ENCODE measurements at places on chromosomes 13 and 19.

GRCh38 chr19:53388168-53388567 lies 6.8 kb upstream of the ZNF765 start:
- no peak for DNase-seq

DNA sequence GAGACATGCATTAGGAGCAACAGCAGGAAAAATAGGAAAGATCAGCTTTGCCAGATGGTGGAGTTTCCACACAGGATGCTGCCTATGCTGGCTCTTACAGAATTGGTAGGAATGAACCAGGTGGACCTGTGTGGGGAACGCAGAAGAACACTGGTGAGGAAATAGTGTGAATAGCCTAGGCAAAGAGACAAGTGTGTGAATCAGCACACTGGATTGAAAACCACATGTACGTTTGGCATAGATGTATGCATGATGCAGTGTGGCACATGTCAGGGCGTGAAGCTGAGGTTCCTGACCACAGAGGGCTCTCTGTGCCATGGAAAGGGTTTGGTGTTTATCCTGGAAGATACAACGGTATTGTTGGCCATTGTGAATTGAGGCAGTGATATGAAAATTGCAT lies 156.5 kb upstream of the SLC10A2 start:
- DNase-seq: no peak

DNA sequence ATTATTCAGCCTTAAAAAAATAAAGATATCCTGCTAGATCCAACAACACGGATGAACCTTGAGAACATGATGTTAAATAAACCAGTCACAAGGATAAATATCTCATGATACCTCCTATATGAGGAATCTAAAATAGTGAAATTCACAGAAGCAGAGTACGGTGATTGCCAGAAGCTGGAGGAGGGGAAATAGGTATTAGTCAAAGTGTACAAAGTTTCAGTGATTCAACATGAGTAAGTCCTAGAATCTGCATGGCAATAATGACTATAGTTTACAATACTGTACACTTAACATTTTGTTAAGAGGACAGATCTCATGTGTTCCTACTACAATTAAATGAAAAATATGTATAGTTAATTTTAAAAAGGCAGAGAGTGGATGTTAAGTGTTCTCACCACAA lies 206.6 kb upstream of the SLC10A2 start:
- no peak for DNase-seq

- no peak for DNase-seq
These were observed 54.6 kb downstream of the TRPM4 start for GRCh38 chr19:49212016-49212701.

GRCh38 chr19:2785244-2785997 lies at the start of gene THOP1:
Gene THOP1, plus strand, starts transcription at chr19:2785503. Its CDS starts 160 bp downstream, at chr19:2785663.
- DNase-seq: peak; percentile 98

GRCh38 chr13:111598747-111599146 lies 278.3 kb downstream of the TEX29 start:
- DNase-seq: no peak

GRCh38 chr19:1384478-1385110 lies 887 bp downstream of the NDUFS7 start:
- DNase-seq: no peak

DNA sequence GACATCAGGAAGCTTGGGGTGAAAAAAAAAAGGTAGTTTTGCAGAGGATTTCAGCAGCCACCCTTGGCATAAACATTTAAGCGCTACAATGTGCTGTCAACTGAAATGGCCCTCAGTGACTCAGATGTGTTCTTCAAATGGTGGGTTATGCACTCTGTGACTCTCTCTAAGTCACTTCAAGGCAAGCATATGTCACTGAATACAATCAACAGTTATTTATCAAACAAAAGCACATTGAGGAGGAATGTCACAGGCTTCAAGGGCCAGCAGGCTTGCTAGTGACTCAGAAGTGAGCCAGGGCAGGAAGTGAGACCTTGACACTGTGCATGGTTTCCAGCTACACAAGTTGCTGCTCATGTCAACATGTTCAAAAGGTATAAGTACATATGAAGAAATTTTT lies 523.7 kb upstream of the HTR2A start:
- peak; percentile 17 for DNase-seq

DNA sequence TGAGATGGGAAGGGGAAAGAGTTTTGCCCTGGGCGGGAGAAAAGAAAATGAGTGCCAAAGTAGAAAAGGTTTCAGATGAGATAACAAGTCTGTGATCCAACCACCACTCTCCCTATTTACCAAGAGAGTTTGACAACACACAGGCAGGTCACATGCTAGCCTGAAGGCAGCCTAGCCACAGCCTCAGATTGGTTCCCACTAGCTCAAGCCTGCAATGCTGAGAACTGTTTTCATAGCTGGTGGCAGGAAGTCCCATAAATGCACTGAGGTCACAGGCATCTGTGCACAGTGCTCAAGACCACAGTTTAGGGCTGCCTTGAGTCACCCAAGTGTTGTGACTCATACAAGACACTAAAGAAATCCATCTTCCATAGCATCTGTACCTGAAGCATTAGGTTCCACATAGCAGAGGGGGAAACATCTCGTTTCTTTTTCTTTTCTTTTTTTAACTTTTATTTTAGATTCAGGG lies 18.5 kb upstream of the POP4 start:
- DNase-seq: peak; percentile 83

- DNase-seq: no peak
These were observed 94.3 kb downstream of the NHLRC3 start for GRCh38 chr13:39132286-39133230.

- DNase-seq: no peak
These were observed 111.1 kb downstream of the COG6 start for GRCh38 chr13:39766464-39767158.

- no peak for DNase-seq
These were observed 1198.7 kb upstream of the ATXN8OS start for GRCh38 chr13:68908879-68909278.

DNA sequence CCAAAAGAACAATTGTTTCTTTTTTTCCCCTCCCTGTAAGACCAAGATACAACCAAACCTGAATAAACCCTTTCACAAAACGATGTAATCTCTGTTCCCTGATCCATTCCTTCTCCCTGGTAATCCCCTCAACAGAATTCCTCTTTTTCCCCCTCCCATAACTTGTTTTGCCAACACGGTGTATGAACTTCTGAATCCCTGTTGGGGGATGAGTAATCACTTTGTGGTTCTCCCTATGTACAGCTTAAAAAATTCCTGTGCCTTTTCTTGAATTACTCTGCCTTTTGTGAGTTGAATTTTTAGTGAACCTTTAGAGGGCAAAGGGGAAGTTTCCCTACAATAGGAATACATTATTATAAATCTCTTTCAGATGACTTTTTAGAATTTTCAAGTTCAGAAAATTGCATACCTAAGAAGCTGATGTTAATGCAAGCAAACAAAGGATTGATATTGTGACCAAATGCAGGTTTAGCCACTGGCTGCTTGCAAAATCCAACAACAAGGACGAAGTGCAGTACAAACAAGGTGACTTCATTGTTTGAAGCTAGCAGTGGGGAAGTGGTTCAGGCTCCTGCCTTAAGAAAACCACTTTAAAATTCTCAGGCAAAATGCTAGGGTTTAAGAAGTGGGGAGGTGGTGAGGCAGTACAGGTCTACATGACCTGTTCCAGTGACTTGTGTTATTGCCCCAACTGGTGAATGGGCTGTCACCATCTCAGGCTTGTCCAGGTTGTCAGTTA lies 15.0 kb upstream of the EPSTI1 start:
- peak; percentile 14 for DNase-seq

DNA sequence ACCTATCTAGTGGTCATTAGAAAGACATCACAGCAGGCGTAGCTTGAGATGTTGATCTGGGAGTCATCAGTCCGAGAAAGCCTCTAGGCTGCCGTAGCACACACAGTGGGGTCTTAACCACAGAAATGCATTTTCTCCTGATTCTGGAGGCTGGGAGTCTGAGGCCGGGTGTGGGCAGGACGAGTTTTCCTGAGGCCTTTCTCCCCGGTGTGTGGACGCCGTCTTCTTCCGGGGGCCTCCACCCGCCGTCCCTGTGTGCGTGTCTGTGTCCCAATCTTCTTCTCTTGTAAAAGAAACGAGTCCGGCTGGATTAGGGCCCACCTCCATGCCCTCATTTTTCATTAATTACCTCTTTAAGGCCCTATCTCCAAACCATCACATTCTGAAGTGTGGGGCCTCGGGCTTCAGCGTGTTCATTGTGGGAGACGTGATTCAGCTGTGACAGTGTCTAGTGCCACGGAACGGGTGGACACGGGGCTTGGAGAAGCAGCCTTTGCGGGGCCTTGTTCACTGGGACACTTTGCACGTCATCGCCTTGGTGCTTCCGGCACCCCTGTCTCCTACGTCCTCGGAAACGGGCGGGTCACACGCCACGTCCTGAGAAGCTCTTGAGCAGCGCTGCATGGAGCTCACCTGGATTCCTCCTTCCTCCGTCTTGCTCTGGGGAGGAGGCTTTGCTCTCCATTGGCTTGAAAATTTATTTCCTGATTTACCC lies 208.9 kb upstream of the SOX1 start:
- no peak for DNase-seq

GRCh38 chr13:83423381-83423780 lies 458.9 kb downstream of the SLITRK1 start:
- no peak for DNase-seq

DNA sequence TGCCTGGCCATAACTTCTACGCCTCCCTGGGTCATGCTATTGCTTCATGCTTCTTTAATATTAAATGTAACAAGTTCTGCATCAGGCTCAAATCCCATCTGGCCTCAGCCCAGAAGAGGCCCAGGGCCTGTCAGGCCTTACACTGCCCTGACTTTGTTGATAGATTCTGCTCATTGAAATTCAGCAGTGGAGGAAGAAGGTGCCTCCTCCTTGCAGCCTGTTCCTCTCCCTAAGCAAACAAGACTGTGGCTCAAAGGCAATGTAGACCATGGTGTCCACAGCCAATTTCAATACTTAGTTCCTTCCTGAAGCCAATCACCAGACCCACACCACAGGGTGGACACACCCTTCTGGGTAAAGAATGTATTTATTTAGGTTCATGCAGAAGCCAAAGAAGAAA lies 59.4 kb downstream of the LACC1 start:
- DNase-seq: no peak

DNA sequence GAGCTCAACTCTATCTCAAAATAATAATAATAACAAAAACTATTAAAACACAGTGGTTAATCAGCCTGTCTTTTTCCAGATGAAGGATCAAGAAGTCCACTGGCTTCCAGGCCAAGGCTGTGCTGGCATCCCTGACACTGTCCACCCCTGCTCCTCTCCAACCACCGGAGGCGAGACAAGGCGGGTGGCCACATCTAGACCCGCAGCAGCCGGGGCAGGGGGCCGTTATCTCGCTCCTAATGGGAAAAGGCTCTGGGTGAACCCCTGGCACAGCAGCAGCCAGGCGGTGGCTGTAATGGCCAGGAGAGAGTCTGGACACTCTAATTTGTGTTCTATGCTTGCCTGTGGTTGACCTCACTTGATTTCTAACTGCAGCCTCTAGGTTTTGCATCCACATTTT lies 158.0 kb upstream of the SOX1 start:
- no peak for DNase-seq

DNA sequence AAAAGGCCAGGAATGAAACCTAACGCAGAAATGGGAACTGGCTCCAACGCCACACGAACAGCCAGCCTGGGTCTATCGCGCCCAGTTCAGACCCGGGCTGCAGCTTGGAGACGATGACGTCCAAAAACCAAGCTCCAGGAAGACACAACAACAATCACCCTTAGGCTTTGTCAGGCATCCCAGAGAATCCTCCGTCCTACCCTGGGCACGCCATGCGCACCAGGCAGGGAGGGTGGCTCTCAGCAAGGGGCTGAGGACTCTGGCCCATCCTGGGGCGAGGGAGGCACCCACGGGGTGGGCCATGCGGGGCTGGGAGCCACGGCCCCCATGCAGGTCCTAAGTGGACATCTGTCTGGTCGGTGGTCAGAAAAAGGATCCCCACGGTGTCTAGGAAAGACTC lies 9.0 kb downstream of the RASA3 start:
- DNase-seq: no peak

DNA sequence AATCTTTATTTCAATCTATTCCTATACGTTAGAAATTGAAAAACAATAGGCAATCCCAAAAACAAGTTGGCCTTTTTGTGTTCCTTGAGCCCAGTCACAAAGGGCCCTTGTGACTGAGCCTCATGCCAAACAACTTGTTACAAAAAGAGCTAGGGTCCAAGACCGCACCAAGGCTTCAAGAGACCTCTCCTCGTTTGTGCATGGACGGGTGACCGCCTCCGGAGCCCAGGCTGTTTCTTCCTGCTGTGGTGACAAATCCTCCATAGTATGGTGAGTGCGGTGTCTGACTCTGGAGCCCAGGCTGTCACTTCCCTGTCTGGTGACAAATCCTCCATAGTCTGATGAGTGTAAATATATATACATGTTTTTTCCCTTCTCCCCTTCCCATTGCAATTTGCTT lies 63.7 kb downstream of the ZNF93 start:
- no peak for DNase-seq

- DNase-seq: no peak
These were observed 13.4 kb upstream of the ALOX5AP start for GRCh38 chr13:30721936-30722335.

GRCh38 chr13:47039106-47039505 lies 142.3 kb upstream of the HTR2A start:
- DNase-seq: peak; percentile 18

GRCh38 chr13:93409816-93410215 lies 183.2 kb downstream of the GPC6 start:
- DNase-seq: no peak

- DNase-seq: peak; percentile 68
These were observed 16.2 kb downstream of the CCDC97 start for GRCh38 chr19:41325947-41326706.

GRCh38 chr13:57045826-57046546 lies 94.7 kb upstream of the PRR20A start:
- DNase-seq: peak; percentile 27

DNA sequence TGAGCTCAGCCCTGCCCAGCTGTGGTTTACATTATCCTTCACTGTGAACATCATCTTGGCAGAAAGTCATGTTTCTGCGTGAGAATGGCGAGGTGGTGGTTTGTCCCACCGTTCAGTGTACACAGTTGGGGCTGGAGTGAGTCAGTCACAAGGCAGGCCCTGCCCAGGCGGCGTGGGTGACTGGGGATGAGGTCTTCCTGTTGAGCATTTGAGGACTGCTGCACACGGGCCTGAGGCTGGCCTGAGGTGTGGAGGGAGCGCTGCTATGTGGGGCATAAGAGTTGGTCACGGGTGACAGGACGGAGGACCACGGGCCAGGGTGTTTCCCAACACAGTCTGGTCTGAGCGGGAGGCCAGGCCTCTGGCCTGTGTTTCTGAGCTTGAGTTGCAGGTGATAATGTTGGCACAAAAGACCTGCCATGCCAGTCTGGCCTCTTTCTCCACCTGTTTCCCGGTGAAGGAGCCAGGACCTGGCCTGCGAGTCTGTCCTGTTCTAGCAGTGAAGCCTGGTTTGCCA lies 13.4 kb upstream of the C19orf33 start:
- DNase-seq: peak; percentile 97

- no peak for DNase-seq
These were observed 39.8 kb upstream of the TPM4 start for GRCh38 chr19:16036397-16036925.

All from H4 (cell line).